LoVo (cell line): ENCODE measurements at places on chromosomes 3 and 15.

GRCh38 chr3:46071222-46071858, 44.1 kb upstream of the XCR1 start:
- no peak for DNase-seq

DNA sequence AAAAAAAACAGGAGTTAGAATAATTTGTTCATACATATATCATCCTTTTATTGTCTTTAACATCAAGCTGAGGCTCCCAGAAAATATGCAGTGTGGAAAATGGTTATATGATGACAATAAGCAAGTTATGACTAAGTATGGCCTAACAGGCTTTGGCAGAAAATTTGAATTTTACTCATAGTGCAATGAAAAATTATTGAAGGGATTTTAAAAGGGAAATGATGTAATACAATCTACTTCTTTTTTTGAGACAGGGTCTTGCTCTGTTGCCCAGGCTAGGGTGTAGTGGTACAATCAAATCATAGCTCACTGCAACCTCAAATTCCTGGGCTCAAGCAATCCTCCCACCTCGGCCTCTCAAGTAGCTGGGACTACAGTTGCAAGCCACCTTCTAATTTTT, 78.7 kb downstream of the FAIM start:
- DNase-seq, result no peak

DNA sequence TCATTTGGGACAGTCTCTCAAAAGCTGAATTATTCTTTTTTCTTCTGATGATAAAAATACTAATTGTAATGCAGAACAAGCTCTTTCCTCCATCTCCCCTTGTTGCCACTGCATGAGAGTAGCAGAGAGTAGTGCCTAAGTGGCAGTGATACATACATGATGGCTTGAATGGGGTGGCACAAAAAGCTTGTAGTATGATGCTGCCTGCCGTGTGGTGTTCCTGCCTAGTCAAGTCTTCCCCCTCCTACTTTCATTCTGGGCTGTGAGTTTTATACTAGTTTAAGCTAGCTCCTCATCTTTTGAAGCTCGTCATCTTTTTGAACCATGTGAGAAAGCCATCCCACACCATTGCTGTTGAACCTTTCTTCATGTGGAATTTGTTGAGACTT, 230.5 kb downstream of the NFKBIZ start:
- DNase-seq, result no peak

DNA sequence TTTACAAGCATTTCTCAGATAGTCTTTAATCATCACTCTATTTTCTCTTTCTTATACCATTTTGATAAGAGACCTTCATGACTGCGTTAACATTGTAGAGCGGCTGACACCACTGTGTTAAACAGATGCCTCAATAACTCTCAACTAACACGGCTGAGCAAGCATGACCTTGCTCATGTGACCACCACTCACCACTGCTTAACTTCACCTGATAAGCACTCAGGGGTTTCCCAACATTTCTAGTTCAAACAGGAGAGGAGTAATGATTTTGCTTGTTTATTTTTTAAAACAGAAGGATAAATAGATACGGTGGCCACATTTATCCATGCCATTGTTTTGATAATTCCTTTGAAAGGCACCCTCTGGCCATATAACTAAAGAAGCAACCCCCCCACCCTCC, 37.7 kb upstream of the TMEM45A start:
- DNase-seq, result no peak

- DNase-seq, result no peak
These were observed 276.0 kb downstream of the MFSD1 start for GRCh38 chr3:159077860-159078259.

- DNase-seq, result no peak
These were observed 55.9 kb downstream of the VGLL4 start for GRCh38 chr3:11587766-11588165.

- no peak for DNase-seq
These were observed 575.4 kb downstream of the NAALADL2 start for GRCh38 chr3:175434561-175434960.

GRCh38 chr3:142356818-142357217, 91.0 kb downstream of the XRN1 start:
- DNase-seq, result no peak

GRCh38 chr15:100818927-100819326, 60.7 kb upstream of the ALDH1A3 start:
- no peak for DNase-seq

DNA sequence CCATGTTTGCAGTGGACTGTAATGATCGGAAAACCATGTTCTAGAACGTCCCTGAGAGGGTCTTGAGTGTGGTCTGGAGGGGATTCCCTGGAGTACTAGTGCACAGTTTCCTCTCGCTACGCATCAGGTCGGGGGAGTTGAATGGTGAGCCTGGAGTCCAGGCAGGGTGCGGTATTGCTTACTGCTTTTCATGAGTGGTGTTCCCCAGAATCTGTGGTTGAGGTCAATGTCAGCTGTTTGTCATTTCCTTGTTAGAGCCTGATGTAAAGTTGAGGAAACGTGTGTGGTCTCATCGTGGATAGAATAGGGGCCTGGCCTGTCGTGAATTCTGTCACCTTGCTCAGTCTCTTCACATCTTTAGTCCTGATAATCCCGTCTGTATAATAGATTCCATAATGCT, 328.2 kb upstream of the LRRFIP2 start:
- no peak for DNase-seq

DNA sequence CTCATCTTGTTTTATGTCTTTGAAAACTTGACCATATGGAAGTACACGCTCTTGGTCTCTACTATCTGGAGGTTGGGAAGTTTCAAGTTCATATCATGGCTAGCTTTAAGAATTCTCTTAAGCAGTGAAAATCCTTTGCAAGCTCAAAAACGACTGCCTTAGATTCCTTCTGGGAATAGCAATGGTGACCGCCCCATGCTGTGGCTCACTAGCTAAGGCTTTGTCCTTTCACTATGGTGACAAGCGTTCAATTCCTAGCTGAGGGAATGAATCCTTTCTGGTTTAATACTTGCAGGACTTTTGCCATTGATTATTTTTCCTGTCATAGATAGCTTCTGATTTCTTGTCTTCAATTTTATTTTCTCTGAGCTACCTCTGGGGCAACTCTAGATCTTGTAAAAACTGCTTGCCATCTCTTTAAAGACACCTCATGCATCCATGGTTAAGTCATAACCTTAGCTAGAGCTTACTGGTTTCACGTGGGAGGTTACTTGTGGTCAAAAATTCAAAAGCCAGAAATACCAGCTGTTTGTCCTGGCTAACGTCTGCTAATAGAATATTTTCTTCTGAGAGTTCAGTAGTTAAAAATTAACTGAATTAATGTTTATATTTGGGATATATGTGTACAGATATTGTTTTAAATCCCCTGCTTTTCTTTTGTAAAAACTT, 673.4 kb upstream of the CBLB start:
- no peak for DNase-seq

DNA sequence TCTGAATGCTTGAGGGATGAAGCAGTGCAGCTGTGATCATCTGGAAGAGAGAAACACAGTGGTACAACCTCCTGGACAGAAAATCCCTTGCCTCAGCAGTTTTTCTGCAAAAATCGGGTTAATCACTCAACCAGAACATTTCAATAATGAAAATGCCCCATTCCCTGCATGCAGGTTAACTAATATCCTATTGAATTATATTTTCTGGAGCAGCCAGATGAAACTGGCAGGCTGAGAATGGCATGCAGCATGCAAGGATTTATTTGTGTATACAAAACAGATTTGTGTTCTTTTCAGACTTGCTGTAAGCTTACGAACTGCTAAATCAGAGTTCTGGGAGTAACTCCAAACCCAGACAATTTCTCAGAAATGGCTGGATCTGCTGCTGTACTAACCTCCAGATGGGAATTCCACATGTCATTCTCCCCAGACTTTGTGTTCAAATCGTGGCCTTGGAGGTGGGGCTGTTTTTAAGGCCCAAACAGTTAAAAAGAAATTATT, 39.1 kb downstream of the SLC9A9 start:
- DNase-seq, result no peak

DNA sequence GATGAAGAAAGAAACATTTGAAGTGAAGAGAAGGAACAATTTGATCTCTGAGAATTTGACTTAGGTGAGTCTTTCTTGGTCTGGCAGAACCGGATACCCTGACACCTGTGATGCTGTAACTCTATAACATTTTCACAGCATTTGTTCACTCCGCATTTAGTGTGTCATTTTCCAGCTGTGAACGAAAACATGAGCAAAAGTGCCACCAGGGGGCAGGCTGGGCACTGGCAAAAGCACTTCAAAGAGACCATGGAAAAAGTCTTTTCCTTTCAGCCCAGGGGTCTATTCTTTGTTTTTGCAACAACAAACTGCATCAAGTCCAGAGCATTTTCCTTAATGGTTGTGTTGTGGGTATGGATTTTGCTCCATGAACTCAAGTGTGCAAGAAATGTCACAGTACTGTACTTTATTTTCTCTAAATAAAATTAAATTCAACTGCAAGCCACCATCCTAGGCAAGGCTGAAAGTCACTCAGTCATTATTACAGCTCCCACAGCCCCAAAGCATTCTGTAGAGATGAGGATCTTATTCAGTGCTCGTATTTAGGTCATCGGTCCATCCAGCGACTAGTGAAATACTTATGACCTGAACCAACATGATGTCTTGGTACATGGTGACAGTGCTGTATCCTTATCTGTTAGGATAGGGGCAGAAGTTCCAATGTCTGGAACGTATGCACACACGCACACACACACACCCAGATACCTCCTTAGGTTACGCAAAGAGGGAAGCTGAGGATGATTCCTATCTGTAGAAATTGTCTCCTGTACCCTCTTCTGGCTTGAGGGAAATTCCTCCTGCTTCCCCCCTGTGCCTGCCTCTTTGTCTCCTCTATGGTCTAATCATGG, 125.5 kb downstream of the GADL1 start:
- DNase-seq, result peak; percentile 51

GRCh38 chr3:33003308-33003707, 51.9 kb downstream of the CCR4 start:
- DNase-seq, result no peak

DNA sequence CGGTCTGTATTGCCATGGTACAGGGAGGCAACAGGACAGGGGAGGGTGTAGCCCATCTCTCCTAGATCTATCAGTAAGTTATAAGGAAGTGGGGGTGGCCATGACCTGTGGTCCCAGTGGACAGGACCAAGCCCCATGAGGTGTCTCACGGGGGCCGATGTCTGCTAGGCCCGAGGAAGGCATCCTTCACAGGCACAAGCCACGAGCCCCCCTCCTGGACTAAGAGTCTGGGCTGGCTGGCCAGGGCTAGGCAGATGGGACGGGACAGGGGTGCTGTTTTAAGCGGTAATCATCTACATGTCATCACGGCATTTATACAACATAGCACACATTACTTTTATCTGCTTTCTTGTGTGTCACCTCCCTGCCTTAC, 2.6 kb upstream of the TBC1D2B start:
- DNase-seq, result no peak

- peak; percentile 2 for DNase-seq
These were observed 36.8 kb upstream of the FNDC3B start for GRCh38 chr3:172002512-172003078.

GRCh38 chr3:47455806-47456452, 19.8 kb downstream of the SCAP start:
- DNase-seq, result no peak

DNA sequence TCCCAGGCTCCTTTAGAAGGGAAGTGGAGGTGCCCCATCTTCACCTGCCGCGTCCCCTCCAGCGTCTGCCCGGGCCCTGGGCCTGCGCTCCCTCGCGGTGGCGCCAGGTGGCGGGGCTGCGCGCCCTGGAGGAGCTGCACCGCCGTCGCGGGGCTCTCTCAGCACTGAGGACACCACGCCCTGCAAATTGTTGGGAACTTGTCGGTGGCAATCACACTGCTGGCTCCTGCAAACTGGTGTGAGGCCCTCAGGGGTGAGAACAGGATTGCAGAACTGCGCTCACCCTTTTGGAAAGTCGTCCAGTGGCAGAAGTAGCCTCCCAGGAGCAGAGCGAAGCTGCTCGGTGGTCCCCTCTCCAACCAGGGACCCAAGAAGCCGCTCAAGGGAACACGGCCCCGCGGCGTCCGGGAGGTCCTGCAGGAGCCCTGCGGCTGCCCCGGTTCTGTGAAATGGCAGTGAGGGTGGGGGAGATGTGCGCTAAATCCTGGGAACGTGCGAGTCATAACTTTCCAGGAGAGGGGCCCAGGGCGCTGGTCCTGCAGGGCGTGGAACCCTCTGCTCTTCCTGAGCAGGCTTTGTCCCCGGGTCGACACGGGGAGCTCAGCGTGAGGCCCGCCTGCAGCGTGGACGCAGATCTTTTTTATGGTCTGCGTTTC, 995 bp upstream of the LRRK1 start:
- DNase-seq, result peak; percentile 93

GRCh38 chr3:145798696-145799537, 362.1 kb downstream of the PLOD2 start:
- DNase-seq, result no peak

DNA sequence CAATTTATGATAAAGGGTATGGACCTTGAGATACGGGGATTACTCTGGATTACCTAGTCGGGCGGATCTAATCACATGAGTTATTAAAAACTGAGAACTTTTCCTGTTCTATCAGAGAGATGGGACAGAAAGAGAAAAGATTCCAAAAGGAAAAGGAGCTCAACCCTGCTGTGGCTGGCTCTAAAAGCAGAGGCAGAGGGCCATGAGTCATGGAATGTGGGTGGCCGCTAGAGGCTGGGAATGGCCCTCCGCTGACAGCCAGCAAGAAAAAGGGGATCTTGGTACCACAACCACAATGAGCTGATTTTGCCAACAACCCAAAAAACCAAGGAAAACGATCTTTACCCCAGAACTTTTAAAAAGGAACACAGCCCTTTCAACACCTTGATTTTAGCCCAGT, 210.0 kb downstream of the MAGI1 start:
- DNase-seq, result no peak

DNA sequence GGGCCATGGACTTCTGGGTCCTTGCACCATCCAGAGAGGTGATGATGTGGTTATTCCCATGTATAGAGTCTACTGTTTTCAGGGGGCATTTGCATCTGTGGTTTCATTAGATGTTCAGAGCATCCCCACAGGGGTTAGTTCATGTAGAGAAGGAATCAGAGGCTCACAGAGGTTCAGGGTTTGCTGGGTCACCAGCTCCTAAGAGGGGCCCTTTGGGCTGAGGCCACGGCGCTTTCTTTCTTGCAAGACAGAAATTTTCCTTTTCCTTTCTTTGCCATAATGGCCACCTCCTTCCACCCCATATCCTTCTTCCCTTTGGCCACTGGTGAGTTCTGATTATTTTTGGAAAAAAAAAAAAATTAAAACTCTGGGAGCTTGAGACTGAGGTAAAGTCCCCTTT, 62.3 kb downstream of the APBA2 start:
- DNase-seq, result no peak

GRCh38 chr3:50205413-50206276, 574 bp downstream of the SLC38A3 start:
- DNase-seq, result no peak

DNA sequence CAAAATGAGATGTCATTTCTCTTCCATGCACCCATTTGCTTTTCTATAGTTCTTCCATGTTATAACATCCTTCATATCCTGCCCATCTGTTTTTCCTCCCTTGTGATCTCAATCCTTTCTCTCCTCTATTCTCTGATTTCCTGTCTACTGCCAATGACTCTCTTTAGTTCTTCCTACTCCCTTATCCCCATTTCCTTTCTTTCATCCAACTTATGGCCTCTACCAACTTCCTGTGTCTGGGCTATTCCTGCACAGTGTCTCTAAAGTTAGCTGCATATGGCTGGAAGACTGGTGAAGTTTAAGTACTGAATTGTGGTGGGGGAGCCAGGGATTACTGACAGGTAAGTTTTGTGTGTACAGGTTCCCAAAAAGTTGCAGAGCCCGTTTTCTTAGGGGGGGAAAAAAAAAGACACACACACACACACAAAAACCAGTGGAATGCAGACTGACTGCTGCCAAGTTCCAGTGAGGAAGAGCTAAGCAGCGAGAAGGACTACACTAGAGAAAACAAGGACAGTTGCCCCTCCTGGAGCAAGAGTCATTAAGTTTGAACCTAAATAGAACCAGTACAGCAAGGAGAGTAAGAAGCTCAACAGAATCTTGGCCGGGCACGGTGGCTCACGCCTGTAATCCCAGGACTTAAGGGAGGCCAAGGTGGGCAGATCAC, 28.8 kb downstream of the XRN1 start:
- no peak for DNase-seq
